NCI-H1092 (cell line): ENCODE measurements at places on chromosomes 11 and 22.

DNA sequence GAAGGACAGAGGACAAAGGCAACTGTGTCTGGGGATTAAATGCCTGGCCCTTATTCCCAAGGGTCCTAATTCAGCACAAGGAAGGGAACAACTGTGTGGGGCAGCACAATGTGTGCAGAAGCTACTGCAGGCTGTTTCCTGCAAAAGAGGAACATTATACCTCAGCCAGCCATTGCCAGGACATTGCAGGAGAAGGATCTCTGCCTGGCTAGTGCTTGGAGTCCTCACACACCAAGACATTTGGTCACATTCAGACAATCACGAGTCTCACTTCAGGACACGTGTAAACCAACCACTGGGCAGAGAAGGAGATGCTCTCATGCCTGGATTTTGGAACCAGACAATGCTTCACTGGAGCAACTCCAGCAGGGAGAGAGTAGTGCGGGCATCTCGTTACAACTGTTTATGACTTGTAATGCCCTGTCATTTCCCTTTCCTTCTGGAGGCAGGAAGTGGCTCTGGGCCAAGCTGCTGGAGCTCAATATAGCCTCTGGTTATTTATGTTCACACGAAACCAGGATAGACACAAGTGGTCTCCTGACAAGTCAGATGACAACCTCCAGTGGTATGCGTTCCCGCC lies 23.9 kb upstream of the ZC3H12C start:
- DNase-seq = no peak

DNA sequence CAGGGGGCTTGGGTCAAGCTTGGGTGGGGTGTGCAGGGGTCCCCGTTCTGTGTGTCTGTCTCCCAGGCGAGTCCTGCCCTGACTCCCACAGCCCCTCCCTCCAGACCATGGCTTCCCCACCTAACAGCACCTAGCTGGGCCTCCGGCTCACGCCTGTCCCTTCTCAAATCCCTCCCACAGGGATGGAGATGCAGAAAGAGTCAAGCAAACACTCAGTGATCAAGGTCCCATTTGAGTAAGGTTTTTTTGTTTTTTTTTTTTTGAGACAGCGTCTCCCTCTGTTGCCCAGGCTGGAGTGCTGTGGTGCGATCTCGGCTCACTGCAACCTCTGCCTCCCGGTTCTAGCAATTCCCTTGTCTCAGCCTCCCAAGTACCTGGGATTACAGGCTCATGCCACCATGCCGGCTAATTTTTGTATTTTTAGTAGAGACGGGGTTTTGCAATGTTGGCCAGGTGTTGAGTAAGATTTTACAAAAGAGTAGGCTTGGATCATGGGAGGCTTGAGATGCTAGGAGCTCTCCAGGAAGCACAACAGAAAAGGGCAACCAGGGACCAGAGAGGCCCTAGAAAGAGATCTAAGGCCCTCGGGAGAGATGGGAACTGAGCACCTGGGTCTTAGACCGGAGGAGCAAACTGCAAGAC lies 5.7 kb downstream of the APOBEC3D start:
- DNase-seq = no peak

- DNase-seq = no peak
These were observed 662.5 kb upstream of the B3GAT1 start for GRCh38 chr11:135074397-135074998.

DNA sequence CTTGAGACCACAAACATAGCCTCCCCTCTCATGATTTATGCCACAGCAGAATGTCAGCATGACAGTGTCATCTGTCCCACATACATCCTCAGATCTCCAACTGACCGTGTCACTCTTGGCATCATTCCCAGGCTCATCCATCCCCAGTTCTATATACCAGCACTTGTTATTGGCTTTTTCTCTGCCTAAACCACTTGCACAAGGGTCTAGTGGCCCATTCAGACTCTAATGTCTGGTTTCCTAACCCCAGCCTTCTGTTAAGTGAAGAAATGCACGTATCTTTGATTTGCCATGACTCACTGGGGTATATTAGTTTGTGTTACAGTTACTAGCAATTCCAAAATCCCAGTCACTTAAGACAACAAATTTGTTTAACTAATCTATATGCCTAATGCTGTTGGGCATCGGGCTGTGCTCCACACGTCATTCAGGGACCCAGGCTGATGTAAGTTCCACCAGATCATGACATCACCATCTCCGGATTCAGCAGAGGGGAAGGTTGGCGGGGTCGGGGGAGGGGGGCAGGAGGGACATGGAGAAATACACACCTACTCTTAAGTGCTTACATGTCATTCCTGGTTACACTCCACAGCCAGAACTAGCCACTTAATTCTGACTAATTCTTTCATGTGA lies 517.4 kb downstream of the BUD13 start:
- DNase-seq = peak; percentile 47

DNA sequence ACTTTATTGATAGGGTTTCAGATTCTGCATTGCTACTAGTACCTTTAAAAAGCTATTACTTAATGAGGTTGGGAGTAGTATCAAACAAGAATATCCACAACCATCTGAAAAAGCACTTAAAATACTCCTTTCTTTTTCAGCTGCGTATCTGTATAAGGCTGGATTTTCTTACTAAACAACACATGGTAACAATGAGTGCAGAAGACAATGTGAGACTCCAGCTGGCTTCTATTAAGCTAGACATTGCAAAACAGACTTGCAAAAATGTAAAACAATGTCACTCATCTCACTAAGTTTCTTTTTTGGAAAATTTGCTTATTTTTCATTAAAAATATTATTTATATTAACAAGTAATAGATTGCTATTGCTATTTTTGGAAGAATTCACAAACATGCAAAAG lies 132.6 kb downstream of the WNT11 start:
- DNase-seq = no peak

DNA sequence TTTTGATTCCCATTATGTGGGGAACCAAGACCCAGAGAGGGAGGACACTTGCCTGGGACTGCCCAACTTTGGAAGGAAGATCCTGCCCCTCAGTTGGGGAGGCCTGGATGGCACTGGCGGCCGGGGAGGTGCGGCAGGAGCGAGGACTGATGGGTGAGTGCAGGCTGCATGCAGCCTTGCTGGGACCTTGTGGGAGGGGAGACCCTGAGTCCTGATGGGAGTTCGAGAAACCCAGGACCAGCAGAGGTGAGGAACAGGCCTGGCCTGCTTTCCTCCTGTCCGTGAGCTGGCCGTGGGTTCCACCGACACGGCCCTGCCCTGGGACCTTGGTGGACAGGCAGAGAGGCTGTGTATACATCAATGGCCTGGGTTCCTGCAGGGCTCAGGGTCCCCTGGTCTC lies 19.3 kb upstream of the SMIM38 start:
- DNase-seq = no peak

GRCh38 chr11:115393950-115394349 lies 110.3 kb downstream of the CADM1 start:
- DNase-seq = no peak

GRCh38 chr11:134024420-134025081 lies 44.3 kb upstream of the JAM3 start:
- no peak for DNase-seq

DNA sequence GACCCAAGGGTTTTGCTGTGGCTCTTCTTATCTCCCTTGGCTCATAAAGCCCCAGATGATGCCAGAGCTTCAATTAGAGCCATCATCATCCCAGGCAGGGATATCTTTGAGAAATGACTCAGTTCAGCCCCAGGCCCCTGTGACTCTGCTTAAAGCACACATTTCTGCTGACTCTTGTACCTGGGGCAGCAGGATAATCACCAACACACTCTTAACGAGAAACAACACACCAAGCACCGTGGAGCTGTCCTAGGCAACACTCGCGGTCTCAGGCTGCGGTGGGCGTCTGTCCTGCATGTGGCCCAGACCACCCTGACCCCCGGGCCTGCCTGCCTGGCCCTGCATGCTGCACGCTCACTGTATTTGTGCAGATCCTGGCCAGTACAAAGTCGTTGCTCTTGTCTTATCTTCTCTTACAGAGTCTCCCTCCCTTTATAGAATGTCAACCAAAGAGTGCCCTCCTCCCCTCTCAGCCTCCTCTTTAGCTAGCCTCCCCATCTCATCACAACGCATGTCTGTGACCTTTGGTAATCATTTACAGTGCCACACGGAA lies 114.2 kb upstream of the PARVA start:
- DNase-seq = no peak

DNA sequence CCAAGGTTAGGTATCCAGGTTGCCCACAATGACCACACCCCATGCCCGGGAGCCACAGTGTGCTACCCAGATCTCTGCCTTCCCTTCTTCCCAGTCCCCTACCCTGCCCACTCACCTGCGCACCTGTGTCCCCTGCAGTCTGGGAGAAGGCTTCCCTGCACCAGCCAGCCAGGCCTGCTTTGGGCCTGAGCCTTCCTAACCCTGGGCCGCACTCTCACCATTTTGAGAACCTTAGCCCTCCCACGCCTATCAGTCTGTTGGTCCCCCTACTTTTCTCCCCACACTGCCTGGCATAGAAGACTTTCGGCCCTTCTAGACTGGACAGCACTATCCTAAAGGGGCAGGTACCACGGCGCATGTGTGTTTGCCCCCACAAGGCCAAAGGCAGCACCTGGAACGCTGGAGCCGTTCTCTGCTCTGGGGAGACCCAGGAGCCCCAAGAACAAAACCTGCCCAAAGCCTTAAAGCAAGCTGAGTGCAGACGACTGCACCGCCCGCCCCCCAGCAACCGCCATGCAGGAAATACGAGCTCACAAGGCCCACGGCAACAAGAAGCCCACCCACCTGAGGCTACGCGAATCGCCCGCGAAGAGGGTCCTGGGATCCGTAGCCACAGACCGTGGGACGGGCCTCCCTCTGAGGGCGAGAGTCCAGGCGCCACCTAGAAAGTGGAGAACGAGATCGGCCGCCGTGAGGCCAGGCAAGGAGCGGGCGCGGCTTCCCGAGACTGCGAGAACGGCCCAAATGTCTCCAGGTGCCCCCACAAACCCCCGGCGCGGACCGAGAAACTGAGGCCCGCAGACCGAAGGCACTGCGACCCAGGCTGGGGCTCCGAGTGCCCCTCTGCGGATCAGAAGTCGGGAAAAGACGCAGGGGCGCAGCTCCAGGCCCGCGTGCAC lies 546 bp downstream of the GNB1L start:
- DNase-seq = no peak

- no peak for DNase-seq
These were observed 50.6 kb downstream of the WNT11 start for GRCh38 chr11:76155500-76156227.

GRCh38 chr11:4748438-4748837 lies 21.3 kb downstream of the OR51F1 start:
- DNase-seq = no peak

DNA sequence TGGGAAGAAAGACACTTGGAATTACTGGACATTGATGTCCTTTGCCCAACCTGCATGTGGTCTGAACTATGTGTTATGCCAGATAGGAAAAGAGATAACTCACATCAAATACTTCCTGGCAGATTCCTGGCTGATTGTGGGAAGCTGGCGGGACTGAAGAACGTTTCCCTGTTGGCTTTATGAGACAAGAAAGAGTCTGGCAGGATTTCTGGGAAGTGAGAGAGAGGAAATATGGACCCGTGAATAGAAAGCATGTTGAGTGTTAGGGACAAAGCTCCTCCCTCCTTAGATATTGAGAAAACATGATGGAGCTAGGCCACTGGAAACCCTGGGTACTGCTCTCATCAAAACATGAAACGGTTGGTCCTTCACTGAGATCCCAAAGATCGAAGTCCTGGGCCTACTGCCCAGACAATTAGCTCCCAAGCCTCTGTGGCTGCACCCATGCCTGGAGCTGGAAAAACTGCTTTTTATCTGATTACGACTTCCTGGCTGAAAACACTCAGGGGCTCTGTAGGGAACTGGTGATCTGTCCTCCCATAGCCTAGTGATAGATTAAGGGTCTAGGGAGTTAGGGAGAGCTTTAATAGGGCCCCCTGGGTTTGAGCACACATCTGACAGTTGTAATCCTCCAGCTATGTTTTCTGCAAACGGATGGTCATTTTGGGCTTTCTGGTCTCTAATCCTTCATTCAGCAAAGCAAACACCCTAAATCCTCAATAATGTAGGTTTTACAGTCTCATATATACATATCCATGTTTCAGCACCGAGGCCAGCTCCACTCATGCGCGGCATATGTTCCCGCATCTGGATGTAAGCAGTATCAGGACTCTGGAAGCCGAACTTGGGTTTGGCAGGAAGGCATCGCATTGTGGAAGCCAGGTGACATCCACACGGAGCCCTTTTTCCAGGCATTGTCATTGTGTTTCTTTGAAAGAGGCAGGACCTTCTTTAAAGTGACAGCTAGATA lies 6.1 kb upstream of the B3GAT1 start:
- no peak for DNase-seq

DNA sequence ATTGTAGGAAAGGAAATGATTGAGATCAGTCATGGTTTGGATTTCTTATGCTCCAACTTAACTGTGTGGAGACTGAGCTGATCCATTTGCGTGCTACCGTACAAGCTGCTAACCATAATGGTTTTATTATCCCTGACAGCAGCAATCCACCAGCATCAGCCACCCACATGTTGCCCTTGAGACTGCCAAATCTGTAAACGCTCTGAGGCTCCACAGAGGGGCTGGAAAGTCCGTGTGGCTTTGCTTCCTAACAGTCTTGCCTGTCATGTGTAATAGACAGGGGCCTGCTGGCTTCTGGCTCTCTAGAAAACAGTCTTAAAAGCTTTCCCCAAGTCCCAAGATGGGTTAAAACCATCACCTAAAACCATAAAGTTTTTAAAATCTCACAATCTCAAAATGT lies 30.1 kb downstream of the ATG16L2 start:
- DNase-seq = no peak

DNA sequence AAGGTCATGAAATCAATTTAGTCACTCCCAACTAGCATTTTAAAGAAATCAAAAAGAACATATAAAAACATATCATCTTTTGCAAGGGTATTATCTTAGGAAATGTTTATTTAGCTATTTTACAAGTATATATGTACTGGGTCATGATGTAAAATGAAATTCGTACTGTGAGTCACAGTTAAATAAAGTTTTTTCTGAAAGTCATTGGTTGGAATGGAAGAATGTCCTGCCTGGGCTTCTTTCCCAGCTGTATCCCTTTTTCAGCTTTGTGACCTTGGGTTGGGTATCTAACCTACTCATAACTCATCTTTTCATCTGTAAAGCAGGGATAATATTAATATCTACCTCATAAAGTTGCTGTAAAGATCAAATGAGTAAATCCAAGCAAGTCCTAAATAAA lies 15.7 kb downstream of the FDX1 start:
- no peak for DNase-seq

- DNase-seq = no peak
These were observed 165.2 kb downstream of the IGLL1 start for GRCh38 chr22:23414727-23415489.

DNA sequence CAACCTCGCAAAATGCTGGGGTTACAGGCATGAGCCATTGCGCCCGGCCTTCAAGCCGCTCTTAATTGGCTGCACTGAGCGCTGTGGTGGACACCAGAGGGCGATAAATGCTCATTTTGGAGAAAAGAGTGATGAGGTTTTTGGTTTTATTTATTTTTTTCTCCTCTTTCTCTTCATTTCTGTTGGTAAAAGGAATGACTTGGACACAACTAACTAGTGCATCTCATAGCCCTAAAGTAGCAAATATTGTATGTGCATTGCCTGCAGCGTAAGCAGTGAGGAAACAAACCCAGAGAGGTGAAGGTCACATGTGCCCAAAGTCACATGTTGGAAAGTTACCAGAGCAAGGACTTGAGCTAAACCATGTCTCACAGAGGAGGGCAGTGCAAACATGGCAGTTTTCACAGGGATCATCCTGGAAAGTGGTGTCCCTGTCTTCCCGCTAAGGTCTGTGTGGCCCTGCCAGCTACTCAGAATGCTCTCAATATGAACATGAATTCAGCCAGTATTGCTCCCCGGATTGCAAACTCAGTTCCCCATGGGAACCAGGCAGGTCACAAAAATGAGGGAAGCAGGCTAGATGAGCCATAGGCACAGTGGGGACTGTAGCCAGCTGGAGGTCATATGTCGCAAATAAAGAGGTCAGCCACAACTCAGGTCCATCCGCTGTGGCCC lies 8.6 kb upstream of the CD82 start:
- DNase-seq = peak; percentile 23

GRCh38 chr22:25282671-25283561 lies 63.5 kb downstream of the CRYBB2 start:
- DNase-seq = no peak
